ENCODE measurements at places on chromosomes 2 and 18.

DNA sequence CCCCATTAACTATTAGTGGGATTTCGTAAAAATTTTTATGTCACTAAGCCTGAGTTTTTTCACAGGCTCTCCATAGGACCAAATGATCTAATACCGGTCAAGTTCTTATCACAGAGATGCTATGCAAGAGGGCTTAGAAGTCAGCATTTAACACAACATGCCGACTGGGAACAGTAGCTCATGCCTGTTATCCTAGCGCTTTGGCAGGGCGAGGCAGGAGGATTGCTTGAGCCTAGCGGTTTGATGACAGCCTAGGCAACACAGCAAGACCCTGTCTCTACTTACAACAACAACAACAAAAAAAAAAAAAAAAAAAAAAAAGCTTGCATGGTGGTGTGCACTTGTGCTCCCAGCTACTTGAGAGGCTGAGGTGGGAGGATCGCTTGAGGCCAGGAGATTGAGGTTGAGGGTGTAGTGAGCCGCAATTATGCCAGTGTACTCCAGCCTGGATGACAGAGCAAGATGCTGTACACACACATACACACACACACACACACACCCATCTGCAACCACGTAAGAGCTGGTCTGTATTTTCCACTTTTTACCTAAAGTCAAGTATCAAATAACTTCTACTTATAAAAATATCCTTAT lies 67.6 kb upstream of the FAM124B start:
- no peak for DNase-seq

DNA sequence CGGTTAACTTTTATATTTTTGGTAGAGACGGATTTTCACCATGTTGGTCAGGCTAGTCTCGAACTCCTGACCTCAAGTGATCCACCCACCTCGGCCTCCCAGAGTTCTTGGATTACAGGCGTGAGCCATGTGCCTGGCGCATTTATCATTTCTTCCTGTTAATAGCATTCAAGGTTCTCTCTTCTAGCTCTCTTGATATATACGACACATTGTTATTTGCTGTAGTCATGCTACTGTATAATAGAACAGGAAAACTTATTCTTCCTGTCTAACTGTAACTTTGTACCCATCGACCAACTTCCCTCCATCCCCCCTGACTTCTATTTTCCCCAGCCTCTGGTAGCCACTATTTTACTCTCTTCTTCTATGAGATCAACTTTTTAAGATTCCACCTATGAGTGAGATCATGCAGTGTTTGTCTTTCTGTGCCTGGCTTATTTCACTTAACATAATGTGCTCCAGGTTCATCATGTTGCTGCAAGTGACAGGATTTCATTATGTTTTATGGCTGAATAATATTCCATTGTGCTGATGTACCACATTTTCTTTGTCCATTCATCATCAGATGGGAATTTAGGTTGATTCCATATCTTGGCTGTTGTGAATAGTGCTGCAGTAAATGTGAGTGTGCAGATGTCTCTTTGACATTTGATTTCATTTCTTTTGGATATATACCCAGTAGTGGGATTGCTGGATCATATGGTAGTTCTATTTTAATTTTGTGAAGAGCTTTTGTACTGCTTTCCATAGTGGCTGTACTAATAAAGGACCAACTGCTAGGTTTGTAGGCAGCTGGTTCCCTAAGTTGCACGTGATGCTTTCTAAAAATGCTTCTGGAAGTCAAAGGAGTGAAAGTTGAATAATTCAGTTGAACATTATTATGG lies 205.2 kb downstream of the PRKCE start:
- no peak for DNase-seq

DNA sequence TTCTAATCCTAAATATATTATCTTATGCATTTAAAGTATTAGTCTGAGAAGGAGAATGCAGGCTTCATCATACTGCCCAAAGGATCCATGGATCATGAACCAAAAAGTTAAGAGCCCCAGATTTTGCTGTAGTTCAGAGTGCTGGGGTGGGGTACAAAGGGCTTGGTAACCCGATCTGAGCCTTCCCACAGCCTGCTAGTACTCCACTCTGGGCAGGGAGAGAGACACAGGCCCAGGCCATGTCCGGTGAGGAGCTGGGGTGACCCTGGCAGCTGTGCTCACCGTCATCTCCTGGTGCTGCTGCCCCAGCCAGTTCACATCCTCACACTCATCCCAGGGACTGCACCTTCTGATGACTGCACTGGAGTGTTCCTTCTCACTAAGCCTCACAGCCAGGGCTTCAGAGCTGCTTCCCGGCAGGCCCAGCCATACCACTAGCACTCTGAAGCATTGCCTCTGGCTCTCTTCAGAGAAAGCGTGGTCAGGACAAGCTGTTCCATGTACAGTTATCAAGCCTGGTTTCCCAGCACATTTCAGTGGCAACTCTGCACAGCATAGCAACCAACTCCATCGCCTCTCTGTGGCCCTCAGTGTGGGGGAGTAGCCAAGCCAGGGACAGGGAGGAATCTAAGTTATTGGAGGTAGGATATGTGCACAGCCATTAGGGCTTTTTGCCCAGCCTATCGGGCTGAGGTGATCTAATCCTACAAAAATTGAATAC lies 189.0 kb upstream of the CTAGE1 start:
- no peak for DNase-seq

GRCh38 chr2:156447761-156448160 lies 11.6 kb downstream of the GPD2 start:
- no peak for DNase-seq
